Stimulated activated CD4-positive, alpha-beta T cell treated with anti-CD3 and anti-CD28 coated beads, Interleukin-12 subunit alpha, Interleukin-12 subunit beta, amount 100 ng/mL, for 24 hours (primary cell): ENCODE measurements at places on chromosomes 5 and 9.

DNA sequence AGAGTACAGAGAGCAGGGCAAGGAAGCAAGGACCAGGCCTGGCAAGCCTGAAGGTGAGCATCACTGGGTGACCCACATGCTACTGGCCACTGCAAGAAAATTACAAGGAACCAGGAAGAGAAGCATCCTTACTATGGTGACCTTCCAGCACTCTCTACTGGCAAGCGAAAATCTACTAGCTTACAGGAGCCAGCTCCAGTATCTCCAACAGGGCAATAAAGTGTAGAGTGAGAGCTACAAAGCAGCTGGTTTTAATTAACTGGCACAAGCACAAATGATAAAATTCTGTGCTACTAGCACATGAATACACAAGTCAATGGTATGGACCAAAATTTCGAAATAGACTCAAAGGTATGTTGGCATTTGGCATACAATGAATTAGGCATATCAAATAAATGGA lies 113.3 kb upstream of the CAST start:
- DNase-seq, result no peak

DNA sequence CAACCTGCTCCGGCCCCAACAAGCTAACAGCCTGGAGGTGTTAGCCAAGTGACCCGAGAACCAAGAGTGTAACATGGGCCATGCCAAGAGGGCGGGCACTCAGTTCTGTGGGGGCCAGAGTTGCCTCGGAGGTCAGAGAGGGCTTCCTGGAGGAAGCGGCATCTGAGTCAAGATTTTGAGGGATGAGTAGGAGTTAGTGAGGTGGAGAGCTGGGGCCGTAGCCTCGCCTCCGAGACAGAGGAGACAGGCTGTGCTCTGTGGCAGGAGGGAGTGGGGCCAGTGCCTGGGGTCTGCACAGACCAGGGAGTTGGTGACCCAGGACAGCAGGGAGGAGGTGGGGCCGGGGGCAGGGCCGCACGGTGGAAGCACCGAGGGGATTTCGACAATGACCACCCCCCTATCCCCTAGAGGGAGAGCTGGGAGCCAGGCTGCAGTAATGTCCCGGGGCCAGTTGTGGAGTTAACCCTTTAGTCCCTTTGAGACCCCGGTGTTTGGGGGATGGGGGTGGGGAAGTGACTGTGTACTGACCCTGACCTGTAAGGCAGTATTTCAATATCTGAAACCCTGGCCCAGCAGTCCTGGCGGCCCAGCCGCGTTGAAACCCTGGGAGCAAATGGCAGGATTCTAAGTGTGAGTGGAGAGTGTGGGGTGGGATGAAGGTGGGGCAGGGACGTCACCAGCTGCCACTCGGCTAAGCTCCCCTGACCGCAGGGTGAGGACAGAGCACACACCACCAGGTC lies 148.7 kb upstream of the COL5A1 start:
- no peak for DNase-seq

DNA sequence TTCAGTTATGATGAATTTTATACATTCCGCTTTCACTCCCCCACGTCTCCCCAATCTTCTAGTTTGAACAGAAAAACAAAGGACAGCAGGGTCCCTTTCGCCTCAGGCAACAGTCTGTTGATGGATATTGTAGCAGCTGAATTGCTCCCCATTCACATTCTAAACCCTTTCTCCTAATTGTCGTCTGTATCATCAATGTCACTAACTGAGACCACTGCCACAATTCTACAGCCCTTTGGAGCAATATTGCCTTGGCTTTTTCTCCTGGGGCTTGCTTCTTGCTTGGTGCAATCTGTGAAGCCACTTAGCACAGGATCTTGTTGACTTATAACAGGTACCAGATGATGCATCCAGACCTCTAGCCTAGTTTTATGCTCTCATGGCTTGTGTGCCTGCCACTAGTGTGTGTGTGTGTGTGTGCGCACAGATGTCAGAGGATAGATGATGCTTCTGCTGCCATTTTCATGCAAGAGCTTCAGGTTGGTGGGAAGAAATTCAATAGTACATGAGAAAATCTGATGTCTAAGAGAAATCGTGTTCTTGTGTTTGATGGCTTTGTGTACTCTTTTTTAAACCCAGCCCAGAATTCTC lies 195.2 kb upstream of the ISL1 start:
- no peak for DNase-seq

GRCh38 chr5:55022450-55022849 lies 1.6 kb upstream of the GZMK start:
- no peak for DNase-seq

GRCh38 chr9:37062336-37062735 lies 28.3 kb upstream of the PAX5 start:
- no peak for DNase-seq

DNA sequence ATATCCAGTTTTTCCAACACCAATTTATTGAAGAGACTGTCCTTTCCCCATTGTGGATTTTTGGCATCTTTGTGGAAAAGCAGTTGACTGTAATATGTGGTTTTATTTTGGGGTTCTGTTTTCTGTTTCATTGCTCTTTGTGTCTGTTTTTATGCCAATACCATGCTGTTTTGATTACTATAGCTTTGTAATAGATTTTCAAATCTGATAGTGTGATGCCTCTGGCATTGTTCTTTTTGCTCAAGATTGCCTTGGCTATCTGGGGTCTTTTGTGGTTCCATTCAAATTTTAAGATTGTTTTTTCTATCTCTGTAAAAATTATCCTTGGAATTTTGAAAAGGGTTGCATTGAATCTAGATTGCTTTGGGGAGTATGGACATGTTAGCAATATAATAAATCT lies 99.5 kb downstream of the NDUFAF2 start:
- no peak for DNase-seq

GRCh38 chr5:95057615-95058014 lies 227.3 kb downstream of the MCTP1 start:
- DNase-seq, result no peak

DNA sequence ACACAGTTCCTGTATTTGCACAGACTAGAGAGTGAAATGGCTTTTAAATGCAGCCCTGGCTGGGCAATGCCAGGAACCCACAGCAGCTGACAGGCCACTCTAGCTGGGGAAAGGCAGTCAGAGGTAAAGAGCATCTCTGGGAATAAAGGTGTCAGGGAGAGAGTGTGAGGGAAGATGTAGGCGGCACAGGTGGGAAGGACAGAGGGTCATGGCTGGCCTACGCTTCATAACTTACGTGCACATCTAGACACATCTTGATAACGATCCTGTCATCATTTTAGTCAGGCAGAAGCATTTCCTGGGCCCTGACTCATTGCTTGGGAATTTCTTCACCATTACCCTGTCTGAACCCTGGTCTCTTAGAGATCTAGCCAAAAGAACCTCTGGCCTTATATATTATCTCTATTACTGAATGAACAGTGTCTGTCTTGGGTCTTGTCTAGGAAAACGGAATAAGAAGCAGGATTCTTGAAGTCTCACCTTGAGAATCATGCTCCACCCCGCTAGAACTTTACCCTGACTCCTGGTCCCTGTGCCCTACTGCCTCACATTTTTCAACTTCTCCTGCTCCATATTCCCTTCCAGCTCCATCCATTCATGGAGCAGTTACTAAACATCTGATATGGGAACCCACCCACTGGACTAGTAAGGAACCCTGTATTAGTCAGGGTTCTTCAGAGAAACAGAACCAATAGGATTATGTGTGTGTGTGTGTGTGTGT lies 106.4 kb upstream of the ELL2 start:
- no peak for DNase-seq

GRCh38 chr9:35091536-35091935 lies 4.9 kb downstream of the PIGO start:
- no peak for DNase-seq

- no peak for DNase-seq
These were observed 41.1 kb downstream of the ISOC1 start for GRCh38 chr5:129135633-129136032.

DNA sequence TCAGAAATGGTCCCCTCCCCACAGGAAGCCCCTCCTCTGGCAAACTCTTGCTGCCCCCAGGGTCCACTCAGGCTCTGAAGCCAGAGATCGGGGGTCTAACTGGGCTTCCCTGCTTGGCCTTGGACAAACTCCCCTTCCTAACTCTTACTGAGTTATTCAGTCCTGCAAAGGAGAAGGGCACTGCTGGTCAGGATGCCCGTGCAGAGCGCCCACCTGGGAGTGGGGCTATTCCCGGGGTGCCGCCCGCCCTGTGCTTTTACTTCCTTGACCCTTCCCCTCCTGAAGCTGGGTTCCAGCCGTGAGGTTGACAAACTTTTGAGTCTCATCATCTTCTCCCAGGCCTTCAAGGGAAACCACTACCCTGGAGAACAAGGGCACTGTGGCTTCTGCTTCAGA lies 4.9 kb downstream of the TBC1D9B start:
- DNase-seq, result no peak
